ENCODE measurements at places on chromosomes 6 and 20.
A peak's percentile ranks its signal among the peaks of the same experiment; 100 is the strongest.

DNA sequence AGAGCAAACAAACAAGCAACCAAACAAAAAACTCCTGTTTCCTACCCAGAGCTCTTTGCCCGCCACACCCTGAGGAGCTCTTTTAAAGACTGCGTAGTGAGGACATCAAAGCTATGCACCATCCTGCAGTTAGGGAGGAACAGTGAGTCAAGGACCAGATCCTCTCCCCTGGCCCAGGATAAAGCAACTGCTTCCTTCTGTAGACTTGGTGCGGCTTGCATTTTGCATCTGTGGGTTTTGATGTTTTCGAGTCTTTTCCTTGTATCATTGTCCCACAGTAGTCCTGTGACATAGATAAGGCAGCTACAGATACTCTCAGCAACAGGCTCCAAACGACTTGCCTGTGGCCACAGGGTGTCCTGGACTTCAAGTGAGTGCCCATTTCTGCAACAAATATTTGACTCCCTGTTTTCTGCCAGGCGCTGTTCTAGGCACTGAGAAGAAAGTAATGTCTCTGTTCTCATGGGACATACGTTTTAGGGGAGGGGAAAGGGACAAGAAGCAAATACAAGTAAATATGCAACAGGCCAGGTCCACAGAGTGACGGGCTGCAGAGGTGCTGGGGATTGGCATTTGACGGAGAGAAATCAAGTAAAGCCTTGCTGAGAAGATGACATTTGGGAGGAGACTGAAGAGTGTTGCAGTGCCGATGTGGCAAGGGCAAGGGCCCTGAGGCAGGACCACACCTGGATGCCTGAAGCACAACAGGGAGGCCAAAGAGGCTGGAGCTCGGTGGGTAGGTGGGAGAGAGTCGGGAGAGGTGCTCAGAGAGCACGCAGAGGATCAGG lies 35.9 kb upstream of the MAP3K4 start:
- DNase-seq = no peak

DNA sequence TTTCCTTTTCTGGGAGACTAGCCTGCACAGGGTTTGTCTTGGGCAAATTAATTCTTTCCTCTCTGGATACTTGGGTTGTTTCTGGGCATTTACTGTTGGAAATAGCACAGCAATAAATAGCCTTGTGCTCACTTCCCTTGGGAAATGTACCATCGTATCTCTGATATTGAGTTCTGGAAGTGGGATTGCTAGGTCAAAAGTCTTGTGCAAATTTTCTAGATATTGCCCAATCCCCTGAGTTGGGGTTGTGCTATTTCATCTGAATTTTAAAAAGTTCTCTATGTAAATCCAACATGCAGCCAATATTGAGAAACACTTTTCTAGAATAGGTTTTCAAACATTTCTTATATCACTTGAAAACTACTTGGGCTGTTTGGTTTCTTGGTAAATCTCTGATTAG lies 64.0 kb upstream of the ELOVL5 start:
- DNase-seq = no peak

DNA sequence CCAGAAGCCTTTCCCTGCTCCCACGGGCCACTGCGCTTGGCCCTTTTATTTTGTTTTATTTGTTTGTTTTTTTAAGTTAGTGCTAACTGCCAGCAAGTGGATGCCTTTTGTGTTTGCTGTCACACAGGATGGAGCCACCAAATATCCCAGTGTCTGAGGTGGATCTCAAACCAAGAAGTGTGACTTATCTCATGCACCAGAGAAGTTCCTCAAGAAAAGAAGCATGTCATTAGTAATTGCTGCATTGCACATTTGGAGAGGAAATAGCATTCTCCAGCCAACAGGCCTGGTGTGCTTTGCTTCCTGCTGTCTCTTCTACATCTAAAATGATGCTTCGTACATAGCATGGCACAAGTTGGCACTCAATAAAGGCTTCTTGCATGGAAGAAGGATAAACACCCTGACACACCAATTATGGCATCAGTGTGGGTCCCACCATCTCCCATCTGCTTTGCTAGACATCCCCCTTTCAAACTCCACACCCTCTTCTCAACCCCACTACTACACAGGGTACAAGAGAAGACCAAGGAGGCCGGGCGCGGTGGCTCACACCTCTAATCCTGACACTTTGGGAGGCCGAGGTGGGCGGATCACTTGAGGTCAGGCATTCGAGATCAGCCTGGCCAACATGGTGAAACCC lies 1.9 kb upstream of the ATP9A start:
- no peak for DNase-seq

DNA sequence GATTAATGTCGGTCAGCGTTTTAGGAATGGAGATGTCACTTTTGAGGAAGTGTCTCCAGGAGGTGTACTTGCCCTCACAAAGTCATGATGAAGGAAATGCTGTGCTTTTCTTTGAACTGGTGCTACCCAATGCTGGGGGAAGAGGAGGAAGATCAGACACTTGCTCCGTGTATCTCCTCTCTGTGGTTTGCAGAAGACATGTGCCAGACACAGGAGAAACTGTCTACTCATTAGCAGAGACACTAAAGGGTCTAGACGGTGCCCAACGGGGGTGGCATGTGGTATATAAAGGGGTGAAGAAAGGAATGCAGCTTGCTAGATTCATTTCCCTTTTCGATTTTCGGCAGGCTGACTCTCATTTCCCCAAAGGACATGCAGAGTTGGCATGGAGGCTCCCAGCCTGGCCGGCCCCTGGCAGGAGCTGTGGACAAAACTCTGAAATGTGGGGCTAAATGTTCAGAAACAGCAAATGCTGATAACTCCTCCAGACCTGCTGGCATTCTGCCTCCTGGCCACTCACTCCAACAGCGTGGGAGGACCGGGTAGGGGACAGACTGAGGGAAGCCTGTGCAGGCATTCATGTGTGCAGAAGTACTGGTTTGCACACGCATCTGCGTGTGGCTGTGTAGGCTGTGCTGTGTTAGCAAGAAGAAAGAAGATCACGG lies 59.6 kb upstream of the QKI start:
- DNase-seq = no peak

DNA sequence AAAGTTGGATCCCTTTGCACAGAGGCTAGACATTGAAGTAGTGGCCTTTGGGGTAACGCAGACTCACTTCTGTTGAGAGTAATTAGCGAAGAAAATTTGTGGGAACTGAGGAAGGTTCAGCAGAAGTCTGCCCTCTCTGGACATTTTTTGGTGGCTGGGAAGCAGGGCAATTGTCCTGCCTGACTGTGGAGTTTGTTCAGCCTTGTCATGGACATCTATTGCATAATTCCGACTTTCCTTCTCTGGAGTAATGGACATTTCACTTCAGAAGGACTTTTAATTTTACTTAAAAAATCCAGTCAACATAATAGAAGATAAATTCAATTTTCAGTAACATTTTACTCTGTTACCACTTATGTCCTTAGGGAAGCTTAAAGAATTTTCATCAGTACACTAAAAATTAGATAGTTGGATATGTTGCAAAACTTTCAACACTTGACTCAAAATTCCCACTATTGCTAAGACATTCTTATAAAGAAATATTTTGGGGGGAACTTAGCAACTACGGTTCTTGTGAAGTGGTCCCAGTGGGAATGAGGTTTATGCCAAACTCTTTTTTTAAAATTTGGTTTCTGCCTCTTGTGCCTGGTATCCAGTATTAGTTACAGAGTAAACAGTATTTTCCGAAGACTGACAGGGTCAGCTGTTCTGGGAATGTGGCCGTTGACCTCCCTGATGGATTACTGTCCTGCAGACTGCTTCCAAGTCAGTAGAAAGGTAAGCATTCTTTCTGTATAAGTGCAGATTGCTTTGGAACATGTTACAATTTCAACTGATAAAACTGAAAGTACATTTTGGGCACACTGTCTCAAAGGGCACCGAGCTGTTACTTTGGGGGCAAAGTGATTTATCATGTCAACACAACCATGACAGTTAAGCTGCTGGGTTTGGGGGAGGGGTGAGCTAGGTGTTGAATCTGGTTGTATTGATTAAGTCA lies 100.6 kb upstream of the MLIP start:
- DNase-seq = no peak

DNA sequence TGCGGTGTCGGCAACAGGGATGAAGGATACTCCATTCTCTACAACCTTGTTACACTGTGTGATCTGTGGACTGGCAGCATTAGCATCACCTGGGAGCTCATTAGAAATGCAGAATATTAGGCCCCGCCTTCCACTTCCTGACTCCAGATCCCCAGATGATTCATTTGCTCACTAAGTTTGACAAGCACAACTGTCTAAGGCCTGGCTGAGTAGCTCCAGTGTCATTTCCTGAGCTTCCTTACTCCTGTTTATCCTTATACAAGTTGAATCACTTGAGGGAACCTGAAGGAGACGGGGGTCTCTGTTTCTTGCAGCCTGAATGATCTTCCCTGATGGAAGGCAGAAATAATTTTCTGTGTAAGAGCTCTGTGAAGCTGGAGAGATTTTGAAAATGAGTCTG lies 32.7 kb upstream of the PROKR2 start:
- no peak for DNase-seq

GRCh38 chr20:41413169-41413568 lies 46.6 kb upstream of the EMILIN3 start:
- no peak for DNase-seq

DNA sequence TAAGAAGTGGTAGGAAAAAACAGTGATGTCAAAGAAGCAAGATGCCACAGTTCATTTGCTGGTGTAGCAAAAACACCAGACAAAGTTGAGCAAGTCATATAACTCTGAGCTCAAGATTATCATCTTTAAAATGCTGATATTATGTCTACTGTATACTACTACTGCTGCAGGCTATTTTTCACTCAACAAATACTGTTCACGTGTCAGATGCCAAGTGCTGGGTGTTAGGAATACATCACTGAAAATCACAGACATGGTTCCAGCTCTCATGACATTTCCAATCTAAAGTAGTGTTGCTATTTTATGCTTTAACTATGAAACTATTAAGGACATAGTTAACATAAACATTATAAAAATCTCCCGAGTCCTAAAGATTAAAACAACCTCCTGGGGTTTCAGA lies 163.0 kb downstream of the NKAIN2 start:
- no peak for DNase-seq

GRCh38 chr20:38164069-38164468 lies 1.0 kb downstream of the TGM2 start:
- DNase-seq = no peak

DNA sequence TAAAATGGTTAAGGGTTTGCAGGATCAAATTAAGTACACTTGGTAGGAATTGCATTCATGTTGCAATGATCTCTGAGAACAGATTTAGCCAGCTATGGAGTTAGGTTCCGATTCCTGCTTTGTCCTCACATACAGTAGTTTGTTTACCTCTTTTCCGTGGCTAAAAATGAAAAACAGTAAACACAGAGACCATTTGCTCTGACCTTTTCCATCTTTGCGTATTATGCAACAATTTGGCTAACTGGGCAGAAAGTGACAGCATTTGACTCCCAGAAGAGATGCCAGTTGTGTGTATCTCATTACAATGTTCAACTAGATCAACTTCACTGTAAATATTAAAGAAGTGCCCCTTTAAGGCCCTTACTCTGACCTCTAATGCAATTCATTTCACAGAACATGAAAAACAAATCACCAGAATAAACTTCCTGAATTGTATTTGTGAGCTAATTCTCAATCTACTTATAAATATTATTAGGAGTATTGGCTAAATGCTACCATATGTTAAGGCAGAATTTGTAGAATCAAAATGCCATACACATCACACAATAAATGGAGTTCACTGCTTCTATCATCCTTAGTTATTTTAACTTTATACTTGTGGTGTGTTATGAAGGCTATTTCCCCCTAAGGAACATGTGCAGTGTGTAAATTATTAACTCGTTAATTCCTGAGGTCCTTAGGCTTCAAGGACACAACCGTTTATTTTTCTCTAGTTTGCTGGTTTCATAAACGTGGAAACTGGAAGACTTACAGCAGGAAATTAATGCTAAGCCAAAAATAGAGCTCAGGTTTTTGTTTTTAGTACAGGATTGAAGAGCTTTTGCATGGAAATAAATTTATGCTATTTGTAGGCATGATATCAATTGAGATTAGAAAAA lies 380.7 kb upstream of the CITED2 start:
- DNase-seq = no peak

DNA sequence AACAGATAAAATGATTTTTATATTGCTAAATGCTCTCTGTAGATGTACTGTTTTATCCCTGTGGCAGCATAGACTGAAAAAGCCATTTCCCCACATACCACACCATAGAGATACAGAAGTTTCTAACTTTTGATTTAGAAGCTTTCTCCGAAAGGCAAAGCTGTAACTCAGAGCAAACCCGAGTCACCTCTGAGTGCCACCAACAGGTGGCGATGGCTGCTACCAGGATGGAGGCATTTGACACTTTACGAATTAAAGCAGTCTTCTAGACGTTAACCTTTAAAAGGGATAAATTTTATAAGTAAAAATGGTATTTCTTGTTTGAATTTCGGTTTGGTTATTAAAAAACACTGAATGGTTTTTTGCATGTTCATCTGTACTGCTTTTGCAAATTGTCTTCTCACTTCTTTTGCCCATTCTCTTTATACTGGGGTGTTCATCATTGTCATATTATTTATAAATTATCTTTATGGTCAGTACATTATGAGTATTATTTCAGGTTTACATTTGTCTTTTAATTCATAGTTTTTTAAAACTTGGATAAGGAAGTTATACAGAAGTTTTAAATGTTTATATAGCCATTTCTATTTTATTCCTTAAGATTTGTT lies 201.0 kb upstream of the CEP162 start:
- peak; percentile 70 for DNase-seq

DNA sequence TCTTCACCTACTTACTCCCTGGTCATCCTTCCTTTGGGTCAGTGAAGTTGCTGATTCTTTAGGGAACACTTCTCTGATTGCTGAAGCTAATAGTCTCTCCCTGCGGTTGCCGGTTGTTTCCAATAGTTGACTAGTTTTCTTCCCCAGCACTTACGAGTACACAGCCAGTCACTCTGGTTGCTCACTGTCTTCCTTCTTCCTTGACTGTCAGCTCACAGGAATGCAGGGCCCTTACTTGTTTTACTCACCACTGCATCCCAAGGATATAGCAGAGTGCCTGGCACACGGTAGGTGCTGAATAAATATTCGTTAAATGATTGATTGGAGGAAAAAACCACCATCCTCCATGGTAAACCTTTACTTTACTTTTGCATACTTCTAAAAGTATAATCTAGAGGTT lies 345.0 kb downstream of the QKI start:
- no peak for DNase-seq

GRCh38 chr6:126475449-126475848 lies 135.5 kb downstream of the CENPW start:
- DNase-seq = no peak

GRCh38 chr20:45011108-45011526 lies 44.8 kb downstream of the STK4 start:
- DNase-seq = peak; percentile 70

DNA sequence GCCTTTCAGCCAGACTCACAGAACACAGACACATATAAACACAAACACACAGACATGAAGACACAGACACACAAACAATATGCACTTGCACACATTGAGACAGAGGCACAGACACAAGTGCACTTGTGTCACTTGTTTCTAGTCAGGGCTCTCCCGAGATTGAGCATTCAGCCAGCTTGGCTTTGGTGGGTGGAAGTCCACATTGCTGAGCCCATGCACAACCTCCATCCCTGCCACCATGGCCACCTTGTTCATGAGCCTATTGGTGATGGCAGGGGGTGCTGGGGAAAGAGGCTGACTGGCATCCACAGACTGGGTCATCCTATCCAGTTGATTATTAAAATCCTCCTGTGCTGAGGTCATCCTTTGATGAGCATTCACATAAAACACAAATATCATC lies 11.5 kb upstream of the CST7 start:
- no peak for DNase-seq

GRCh38 chr6:139742671-139743070 lies 368.2 kb upstream of the CITED2 start:
- no peak for DNase-seq

- DNase-seq = no peak
Observed at GRCh38 chr6:131015025-131015591, 47.9 kb downstream of the EPB41L2 start.

Measured in hematopoietic multipotent progenitor cell (in vitro differentiated cells).